ENCODE measurements at places on chromosomes 3 and 15. TPM values are rescaled to one million over a fixed set of nuclear protein-coding genes. Genes with fewer than 3 reads are reported as not detected.

Gene REC114
- total RNA-seq = not detected

Gene NR1I2
- total RNA-seq = not detected

Gene PTH1R
- total RNA-seq = not detected

Gene DNAJA4
- total RNA-seq = 68.4 TPM

Gene UPK1B
- not detected for total RNA-seq

Gene OR5K2
- total RNA-seq = not detected

- H3K27me3 ChIP-seq = no peaks in the 10 kb centered on the region
- H3K4me3 ChIP-seq = no peak overlapping the region
- no peak for DNase-seq
Observed at GRCh38 chr3:113450911-113451310, 9.6 kb upstream of the CFAP44 start.

DNA sequence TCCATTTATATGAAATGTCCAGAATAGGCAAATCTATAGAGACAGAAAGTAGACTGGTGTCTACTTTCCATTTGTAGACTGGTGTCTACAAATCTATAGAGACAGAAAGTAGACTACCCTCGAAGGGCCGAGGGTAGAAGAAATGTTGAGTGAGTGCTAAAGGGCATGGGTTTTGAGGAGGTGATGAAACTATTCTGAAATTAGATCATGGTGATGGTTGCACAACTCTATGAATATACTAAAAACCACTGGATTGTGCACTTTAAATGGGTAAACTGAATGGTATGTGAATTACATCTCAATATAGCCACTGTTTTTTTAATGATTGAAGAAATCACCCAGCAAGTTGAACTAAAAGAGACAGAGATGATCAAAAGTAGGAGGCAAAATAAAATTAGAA, 27.9 kb downstream of the TP53BP1 start:
- H3K4me1 ChIP-seq = no peaks in the 10 kb centered on the region
- H3K27me3 ChIP-seq = no peaks in the 10 kb centered on the region
- H3K36me3 ChIP-seq = peaks cover 17% of the 10 kb centered on the region
- H3K27ac ChIP-seq = no peak overlapping the region
- no peak overlapping the region for H3K4me3 ChIP-seq

- H3K27me3 ChIP-seq = no peaks in the 10 kb centered on the region
- DNase-seq = no peak
- H3K36me3 ChIP-seq = peaks cover 2% of the 10 kb centered on the region
- H3K27ac ChIP-seq = no peak overlapping the region
- H3K4me3 ChIP-seq = no peak overlapping the region
Observed at GRCh38 chr3:12952343-12953200, 111.2 kb upstream of the RPL32 start.

GRCh38 chr15:27869697-27870281, 229.3 kb downstream of the OCA2 start:
- H3K36me3 ChIP-seq = no peaks in the 10 kb centered on the region
- H3K4me1 ChIP-seq = no peaks in the 10 kb centered on the region
- H3K27me3 ChIP-seq = no peaks in the 10 kb centered on the region
- no peak overlapping the region for H3K4me3 ChIP-seq

GRCh38 chr15:95975212-95975611, 355.3 kb upstream of the NR2F2 start:
- no peak overlapping the region for H3K4me3 ChIP-seq
- no peak overlapping the region for H3K27ac ChIP-seq
- no peaks in the 10 kb centered on the region for H3K4me1 ChIP-seq
- peaks cover 3% of the 10 kb centered on the region for H3K27me3 ChIP-seq
- H3K36me3 ChIP-seq = no peaks in the 10 kb centered on the region
- no peak for DNase-seq

DNA sequence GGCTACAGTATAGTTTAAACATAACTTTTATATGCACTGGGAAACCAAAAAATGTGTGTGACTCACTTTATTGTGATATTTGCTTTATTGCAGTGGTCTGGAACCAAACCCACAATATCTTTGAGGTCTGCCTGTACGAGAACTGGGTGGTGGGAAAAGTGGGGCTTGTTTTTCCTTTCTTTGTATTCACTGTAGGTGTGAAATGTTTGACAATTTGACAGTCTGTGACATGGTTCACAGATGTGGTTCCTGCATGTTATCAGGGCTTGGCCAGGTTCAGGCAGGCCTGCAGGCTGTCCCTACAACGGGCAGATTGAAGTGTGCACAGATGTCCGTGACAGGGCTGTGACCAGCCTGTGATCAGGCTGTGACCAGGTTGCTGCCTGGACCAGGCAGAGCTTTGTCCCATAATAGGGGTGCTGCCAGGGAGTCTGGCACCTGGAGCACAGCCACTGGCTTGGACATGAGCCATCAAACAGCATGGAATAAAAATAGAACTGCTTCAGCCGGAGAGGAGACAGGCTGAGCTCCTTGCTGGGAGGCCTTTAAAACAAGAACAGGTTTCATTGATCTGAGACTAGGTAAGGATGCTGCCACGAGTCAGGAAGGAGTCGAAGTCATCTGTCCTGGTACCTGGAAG, 61.0 kb downstream of the KLF13 start:
- H3K27me3 ChIP-seq = no peaks in the 10 kb centered on the region
- H3K4me1 ChIP-seq = peaks cover 64% of the 10 kb centered on the region
- H3K36me3 ChIP-seq = peaks cover 16% of the 10 kb centered on the region
- H3K4me3 ChIP-seq = peak overlapping the region; percentile 49

- no peaks in the 10 kb centered on the region for H3K36me3 ChIP-seq
- H3K27me3 ChIP-seq = peaks cover 3% of the 10 kb centered on the region
- no peak overlapping the region for H3K4me3 ChIP-seq
- no peak overlapping the region for H3K27ac ChIP-seq
- no peak for DNase-seq
Observed at GRCh38 chr3:58507356-58508078, 15.6 kb downstream of the KCTD6 start.

GRCh38 chr3:20747741-20748140, 561.7 kb upstream of the SGO1 start:
- no peak for DNase-seq
- H3K36me3 ChIP-seq = no peaks in the 10 kb centered on the region
- no peaks in the 10 kb centered on the region for H3K27me3 ChIP-seq

- H3K4me3 ChIP-seq = no peak overlapping the region
- peaks cover 31% of the 10 kb centered on the region for H3K4me1 ChIP-seq
Observed at GRCh38 chr3:37955918-37956707, 34.5 kb upstream of the VILL start.

DNA sequence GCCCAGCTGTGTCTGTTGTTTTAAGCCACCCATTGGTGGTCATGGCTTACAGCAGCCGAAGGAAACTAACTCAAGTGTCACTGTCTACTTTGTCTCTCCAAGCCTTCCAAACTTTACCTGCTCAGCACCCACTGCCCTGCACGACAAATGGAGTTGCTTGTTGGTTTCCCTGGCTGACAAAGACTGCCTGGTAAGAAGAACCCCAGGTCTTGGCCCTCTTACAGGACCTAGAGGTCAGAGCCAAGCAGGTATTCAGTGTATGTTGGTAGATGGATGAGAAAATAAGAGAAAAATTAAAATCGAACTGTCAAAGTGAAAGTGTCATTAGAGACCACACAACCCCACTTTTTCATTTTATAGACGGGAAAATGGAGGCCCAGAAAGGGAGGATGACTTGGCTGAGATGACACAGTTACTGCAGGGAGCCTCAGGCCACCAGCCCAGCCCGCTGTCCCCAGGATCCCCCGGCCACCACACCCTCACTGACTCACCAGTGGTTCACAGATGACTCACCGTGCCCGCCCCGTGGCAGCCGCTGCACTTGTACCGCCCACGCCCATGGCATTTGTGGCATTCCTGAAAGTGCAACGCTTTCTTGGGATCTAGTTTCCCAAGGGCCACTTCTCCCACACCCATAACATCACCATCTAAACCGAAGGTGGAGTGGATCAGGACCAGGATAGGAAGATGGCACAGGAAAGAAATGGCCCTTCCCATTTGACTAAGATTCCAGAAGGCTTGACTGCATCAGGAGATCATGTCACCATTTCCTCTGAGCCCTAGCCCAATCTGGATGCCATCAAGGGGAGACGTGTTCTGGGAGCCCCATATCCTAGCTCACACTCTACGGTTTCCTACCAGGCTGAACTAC, 15.2 kb downstream of the SSUH2 start:
- peaks cover 10% of the 10 kb centered on the region for H3K4me1 ChIP-seq
- H3K4me3 ChIP-seq = no peak overlapping the region
- H3K36me3 ChIP-seq = no peaks in the 10 kb centered on the region
- peak overlapping the region; percentile 23 for H3K27ac ChIP-seq

- no peaks in the 10 kb centered on the region for H3K36me3 ChIP-seq
- H3K4me1 ChIP-seq = peaks cover 13% of the 10 kb centered on the region
- DNase-seq = no peak
- H3K4me3 ChIP-seq = no peak overlapping the region
- no peak overlapping the region for H3K27ac ChIP-seq
- peaks cover 9% of the 10 kb centered on the region for H3K27me3 ChIP-seq
Observed at GRCh38 chr3:31503456-31503855, 29.3 kb upstream of the STT3B start.

DNA sequence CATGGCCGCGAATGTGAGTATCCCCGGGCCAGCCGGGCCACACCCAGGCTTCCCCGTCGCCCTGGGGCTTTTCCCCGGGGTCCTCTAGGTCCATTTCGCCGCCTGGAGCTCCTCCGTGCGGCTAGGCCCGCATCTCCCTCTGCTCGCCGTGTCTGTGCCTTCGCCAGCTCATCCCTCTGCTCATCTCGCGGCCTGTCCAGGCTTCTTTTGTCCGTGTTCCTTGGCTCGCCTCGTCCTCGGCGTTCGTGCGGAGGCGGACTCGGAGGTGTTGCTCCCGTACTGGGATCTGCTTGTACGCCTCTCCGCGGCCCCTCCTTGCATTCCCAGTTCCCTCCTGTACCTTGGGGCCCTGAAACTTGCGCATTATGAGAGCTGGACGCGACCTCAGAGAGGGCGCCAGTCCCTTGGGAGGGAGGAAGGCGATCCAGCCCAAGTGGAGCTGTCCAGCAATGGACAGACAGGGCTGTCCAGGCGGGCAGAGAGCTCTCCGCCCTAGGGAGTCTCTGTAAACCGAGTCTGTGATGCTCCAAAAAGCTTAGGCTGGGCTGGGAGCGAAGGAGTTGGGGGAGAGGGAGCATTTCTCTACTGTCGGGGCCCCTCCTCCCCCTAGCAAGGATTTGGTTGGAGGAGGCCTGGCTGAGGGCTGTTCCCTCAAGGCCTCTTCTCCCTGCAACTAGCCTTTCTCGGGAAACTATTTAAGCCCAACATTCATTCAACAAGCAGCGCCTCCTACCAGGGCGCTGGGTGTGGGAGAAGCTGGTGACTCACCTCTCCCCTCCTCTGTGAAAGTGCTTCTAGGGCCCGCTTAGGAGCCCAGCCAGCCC, 553 bp downstream of the TMEM43 start:
- H3K36me3 ChIP-seq = peaks cover 37% of the 10 kb centered on the region
- peaks cover 63% of the 10 kb centered on the region for H3K4me1 ChIP-seq
- no peaks in the 10 kb centered on the region for H3K27me3 ChIP-seq

GRCh38 chr15:89877083-89877425, 16.7 kb downstream of the AP3S2 start:
- DNase-seq = no peak
- H3K27ac ChIP-seq = no peak overlapping the region
- no peak overlapping the region for H3K4me3 ChIP-seq
- peaks cover 23% of the 10 kb centered on the region for H3K36me3 ChIP-seq
- H3K4me1 ChIP-seq = peaks cover 5% of the 10 kb centered on the region
- H3K27me3 ChIP-seq = no peaks in the 10 kb centered on the region

DNA sequence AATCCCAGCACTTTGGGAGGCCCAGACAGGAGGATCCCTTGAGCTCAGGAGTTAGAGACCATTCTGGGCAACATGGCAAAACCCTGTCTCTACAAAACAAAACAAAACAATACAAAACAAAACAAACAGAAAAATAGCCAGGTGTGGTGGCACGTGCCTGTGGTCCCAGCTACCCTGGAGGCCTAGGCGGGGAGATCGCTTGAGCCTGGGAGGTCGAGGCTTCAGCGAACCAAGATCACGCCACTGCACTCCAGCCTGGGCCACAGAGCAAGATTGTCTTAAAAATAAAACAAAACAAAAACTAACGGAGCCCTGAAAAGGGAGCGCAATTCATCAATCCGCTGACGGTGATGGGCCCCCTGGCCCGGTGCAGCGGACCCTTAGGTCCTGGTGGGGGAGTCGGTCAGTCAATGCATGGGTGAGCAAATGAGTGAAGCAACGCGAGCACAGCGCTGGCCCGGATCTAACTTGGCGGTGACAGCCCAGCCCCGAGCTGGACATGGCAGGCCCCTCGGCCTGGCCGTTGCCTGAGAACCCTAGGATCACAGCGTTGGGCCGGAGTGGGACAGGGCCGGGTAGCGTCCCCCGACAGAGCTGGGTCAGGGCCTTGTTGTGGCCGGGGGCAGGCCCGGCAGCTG, 52.4 kb upstream of the BLM start:
- no peak for DNase-seq
- peak overlapping the region; percentile 85 for H3K4me3 ChIP-seq
- peaks cover 62% of the 10 kb centered on the region for H3K4me1 ChIP-seq
- peak overlapping the region; percentile 94 for H3K27ac ChIP-seq

DNA sequence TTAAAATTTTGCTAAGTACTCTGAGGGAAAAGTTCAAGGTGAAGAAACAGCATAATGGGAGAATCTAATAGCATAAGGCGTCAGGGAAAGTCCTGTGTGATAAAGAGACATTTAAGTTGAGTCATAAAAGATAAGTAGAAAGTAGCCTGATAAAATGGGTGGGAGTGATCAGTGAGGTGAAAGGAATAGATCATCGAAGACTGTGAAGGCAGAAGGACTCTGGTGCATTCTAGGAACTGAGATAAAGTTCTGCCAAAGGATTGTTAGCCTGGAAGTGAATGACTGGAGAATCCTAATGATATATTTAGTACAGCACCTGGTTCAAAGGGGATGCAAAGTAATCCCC, 149.9 kb downstream of the CFAP20DC start:
- H3K36me3 ChIP-seq = no peaks in the 10 kb centered on the region
- no peak overlapping the region for H3K4me3 ChIP-seq
- peaks cover 1% of the 10 kb centered on the region for H3K27me3 ChIP-seq
- peak overlapping the region; percentile 2 for H3K27ac ChIP-seq
- peaks cover 33% of the 10 kb centered on the region for H3K4me1 ChIP-seq

DNA sequence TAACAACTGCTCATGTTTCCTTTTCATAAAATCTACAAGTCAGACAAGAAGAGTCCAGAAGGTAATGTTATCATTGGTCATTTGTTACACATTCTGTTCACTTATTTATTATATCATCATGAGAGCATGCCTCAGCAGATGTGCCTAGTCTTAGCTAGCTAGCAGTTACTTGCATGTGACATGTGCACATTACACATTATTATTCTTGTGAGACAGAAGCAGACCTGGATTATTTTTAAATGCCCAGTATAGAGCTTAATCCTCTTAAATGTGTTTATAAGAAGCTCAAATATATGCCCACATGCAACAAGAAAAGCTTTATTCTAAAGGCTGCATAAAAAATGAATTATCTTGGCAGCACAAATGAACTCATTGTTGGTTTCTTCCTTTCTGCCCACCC, 12.6 kb downstream of the YEATS2 start:
- H3K4me3 ChIP-seq = no peak overlapping the region
- no peak overlapping the region for H3K27ac ChIP-seq
- no peaks in the 10 kb centered on the region for H3K27me3 ChIP-seq
- H3K4me1 ChIP-seq = peaks cover 13% of the 10 kb centered on the region

- DNase-seq = no peak
- H3K27me3 ChIP-seq = no peaks in the 10 kb centered on the region
- H3K36me3 ChIP-seq = peaks cover 60% of the 10 kb centered on the region
- H3K4me3 ChIP-seq = no peak overlapping the region
Observed at GRCh38 chr3:186990878-186991308, 60.6 kb downstream of the ST6GAL1 start.

- H3K36me3 ChIP-seq = peaks cover 18% of the 10 kb centered on the region
- DNase-seq = no peak
- no peaks in the 10 kb centered on the region for H3K4me1 ChIP-seq
- no peak overlapping the region for H3K4me3 ChIP-seq
- H3K27ac ChIP-seq = no peak overlapping the region
Observed at GRCh38 chr3:188472336-188472735, 318.4 kb downstream of the LPP start.

GRCh38 chr3:114086356-114086755, 29.8 kb downstream of the QTRT2 start:
- no peaks in the 10 kb centered on the region for H3K27me3 ChIP-seq
- H3K27ac ChIP-seq = no peak overlapping the region
- H3K4me1 ChIP-seq = no peaks in the 10 kb centered on the region
- H3K4me3 ChIP-seq = no peak overlapping the region

Measured in activated T-helper 1 cell treated with anti-CD3 and anti-CD28 coated beads, Interleukin-12 subunit alpha, Interleukin-12 subunit beta, Interleukin-2, Interleukin-4 antibody, amounts not matched to agents 30 ng/mL and 10 ng/mL and 1 ng/mL, durations not matched to agents 14 hours and 24 hours and 36 hours (primary cell).